D721Med (cell line): ENCODE measurements at places on chromosomes 5 and 9.

DNA sequence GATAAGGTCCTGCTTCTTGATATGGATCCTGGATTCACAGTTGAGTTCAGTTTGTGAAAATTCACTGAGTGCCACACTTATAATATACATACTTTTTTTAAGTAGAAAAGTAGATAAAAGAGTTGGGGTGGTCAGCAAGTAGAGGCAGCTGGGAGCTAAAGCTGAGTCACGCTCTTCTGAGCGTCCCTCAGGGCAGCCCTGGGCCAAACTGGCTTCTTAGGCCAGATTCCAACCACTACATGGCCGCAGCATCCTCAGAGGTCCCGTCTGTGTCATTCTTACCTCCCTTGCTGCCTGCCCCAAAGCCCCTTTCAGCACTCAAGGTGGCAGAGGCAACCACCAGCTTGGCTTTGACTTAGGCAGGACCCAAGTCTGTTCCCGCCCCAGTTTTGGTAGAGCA lies 123.3 kb upstream of the TBC1D2 start:
- peak; percentile 4 for DNase-seq

DNA sequence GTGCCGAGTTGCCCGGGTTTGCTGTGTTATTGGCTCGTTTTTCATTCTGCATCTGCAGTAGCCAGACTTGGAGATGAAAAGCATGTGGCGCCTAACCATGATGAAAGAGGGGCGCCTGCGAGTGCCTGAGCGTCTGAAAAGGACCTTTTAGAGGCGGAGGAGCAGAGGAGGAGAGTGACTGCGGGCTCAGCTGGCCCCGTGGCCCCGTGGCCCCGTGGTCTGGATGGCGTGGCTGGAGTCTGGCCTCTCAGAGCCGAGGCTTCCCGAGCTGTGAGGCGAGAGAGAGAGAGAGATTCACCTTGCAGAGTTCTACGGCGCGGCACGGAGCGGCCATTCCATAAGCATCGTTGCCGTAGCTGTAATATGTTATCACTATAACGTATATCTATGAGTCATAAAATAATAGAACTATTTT lies 55.3 kb upstream of the RNU6ATAC start:
- no peak for DNase-seq

- DNase-seq: peak; percentile 26
These were observed 53.0 kb downstream of the CDC14B start for GRCh38 chr9:96566498-96567202.

DNA sequence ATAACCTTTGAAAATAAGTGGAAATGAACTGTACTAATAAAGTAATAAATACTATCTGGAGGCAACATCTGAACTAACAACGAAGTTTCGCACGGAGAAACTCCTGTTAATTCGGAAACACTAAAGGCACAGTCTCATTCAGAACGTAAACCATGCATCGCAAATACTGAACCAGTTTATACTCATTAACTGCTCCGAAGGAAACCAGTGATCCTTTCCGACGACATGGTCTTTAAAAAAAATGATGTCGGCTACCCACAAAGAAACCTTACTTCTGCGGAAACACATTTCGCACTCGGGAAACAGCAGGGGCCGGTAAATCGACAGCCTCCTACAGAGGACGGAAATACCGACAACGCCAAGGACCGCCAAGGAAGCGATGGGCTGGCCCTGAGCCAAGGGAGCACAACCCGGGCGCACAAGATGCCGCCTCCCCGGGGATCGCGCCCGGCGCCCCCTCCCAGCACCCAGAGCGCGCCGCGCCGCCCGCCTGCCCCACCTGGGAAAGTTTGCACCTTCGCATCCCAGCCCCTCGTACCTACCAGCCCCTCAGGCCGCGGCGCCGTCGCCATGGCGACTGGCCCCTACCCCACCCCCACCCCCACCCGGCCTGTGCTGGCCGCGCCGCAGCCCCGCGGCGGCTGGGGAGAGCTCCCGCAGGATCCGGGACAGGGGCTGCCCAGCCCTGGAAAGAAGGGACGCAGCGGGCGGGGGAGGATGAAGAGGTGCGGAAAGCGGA lies 732 bp downstream of the PRKAA1 start:
- no peak for DNase-seq

GRCh38 chr5:1223278-1223670 lies 1.9 kb upstream of the SLC6A18 start:
- no peak for DNase-seq

DNA sequence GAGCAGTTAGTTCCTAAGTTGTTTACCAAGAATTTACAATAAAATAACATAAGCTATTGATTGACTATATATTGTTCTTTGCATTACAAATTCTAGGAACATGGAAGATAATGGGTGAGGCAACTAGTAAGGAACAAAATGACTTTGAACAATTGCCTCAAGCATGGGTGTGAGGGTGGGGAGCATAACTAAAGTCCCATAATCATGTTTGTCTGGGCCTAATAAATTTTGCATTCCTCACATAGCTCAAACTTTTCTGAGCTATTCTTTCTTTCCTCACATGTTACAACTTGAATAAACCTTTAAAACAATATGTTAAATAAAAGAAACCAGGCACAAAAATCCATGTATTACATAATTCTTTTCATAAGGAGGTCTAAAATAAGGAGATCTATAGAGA lies 1066.1 kb downstream of the NR2F1-AS1 start:
- no peak for DNase-seq

DNA sequence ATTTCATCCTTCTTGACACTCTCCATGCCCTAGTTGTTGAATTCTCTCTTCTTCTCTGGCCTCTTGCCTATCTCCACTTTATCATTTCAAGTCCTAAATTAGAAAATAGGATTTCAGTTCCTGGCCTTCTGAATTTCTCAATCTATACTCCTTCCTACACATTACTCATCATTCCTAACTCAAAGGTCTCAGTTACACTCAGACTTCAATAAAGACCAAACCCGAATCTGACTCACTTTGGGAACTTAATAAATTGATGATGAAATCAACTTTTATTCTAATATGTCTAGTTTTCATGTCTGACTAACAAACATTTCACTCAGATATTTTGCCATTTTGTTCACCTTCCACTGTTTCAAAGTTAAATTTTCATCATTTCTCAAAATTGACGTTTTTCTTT lies 113.6 kb upstream of the TSLP start:
- DNase-seq: no peak

DNA sequence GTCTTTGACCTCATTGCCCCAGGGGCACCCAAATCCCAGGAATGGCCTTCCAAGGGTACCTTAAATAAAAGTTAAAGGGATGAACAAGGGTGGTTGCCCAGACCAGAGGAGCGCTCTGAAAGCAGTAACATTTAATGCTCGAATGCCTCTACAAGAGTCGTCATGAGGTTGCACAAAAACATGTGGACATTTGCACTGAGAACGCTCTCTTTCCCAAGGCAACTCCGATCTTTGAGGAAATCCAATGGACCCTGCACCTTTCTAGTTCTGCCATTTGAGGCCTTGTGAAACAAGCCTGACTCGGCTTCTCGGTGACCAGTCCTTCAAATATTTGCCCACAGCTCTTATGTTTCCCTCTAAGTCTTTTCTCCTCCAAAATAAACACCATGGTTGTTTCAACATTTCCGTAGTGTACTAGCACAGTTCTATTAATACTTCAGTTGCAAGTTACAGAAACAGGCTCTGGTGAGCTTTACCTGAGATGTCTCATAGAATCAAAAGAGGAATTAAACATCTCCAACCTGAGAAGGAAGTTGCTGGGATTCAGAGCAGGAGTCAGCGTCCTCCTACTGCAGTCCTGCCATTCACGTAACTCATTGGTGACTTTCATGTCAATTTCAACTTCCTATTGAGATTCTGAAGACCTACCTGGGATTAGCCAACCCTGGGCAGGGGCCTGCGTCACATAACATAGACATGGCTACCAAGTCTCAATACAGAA lies 168.8 kb upstream of the RAI14 start:
- DNase-seq: no peak

DNA sequence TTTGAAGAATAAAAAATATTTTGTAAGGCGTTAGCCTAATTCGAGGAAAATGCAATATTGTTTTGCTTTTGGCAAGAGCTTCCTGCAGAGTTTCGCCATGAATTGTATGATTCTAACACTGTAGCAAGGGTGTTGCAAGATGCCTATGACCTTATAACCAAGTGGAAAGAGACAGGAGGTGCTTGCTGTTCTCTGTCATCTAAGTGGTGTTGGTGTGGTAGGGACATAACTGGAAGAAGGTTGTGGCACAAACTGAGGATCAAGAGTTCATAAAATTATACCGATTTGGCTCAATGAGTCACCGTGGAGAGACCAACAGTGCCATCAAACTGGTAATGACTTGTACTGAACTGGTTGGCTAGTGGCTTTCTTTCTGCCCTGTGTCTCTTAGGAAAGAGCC lies 6.3 kb downstream of the STC2 start:
- no peak for DNase-seq

- no peak for DNase-seq
These were observed 21.6 kb downstream of the SH3TC2 start for GRCh38 chr5:149041242-149041641.

- no peak for DNase-seq
These were observed 134.0 kb downstream of the KCTD16 start for GRCh38 chr5:144304688-144305087.

DNA sequence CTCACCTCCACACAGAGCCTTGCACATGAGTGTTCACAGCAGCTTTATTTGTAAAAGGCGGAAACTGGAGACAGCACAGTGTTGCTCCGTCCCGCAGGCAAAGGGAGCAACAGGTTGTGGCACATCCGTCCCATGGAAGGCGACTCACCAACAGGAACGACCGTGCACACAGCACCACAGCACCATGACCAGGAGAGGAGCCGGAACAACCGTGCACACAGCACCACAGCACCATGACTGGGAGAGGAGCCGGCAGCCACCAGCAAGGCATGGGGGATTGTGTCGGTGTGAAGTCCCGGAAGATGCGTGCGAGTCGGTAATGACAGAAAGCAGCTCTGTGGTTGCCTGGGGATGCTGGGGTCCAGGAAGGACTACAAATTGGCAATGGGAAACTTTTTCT lies 158.5 kb downstream of the C9orf50 start:
- no peak for DNase-seq

DNA sequence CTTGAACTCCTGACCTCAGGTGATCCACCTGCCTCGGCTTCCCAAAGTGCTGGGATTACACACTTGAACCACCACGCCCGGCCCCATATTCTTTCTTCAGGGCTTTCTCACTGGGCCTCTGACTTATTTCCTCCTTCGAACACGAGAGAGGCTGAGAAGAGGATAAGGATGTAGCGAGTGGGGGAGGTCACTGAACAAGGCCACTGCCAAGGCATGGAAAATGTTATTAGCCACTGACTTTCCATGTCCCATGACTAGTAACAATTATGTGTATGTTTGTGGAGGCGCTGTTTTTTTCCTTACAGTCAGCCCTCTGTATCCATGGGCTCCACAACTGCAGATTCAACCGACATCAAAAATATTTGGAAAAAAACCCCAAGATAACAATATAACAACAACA lies 12.3 kb upstream of the FCHSD1 start:
- no peak for DNase-seq

- DNase-seq: no peak
These were observed 146.3 kb upstream of the FSTL4 start for GRCh38 chr5:133758641-133759040.

DNA sequence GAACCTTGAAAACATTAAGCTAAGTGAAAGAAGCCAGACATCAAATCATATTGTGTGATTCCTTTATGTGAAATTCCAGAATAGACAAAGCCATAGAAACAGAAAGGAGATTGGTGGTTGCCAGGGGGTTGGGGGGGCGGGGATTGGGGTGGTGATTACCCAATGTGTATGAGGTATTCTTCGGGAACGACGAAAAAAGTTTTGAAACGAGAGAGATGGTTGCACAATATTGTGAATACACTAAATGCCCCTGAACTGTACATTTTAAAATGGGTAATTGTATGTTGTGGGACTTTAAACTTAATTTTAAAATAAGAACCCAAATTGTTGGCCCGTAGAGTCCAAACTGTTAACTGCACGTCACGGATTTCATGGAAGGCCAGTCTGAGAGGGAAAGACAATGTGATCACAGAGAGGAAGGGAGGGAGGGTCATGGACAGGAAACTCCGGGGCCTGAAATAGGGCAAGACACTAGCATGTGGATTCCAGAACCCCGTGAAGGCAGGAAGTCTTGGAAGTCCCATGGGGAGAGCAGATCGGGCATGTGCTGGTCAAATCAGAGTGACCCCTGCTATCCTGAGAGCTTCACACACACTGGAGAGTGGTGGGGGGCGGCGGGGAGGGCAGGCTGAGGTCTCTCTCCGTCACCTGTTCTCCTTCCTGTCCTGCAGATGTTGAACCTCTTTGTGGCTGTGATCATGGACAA lies 218.4 kb downstream of the CACNA1B start:
- DNase-seq: no peak

DNA sequence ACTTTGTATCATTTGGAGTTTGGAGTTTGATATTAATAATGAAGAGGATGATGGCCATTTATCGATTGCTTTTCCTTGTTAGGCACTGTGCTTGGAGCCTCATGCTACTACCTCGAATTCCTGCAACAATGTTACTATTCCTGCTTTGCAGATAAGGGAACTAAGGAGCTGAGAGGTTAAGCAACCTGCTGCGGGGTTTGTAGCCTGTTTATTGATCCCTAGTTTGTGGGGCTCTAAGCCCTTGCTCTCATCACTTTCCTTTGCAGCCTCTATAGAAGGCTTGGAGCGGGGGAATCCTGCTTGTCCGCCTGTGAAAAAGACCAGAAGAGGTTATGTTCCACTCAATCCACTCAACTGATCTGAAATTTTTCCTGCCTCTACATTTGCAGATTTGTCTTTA lies 15.8 kb downstream of the ARHGEF28 start:
- DNase-seq: no peak

- no peak for DNase-seq
These were observed 232.7 kb downstream of the EFNA5 start for GRCh38 chr5:107437986-107438510.

DNA sequence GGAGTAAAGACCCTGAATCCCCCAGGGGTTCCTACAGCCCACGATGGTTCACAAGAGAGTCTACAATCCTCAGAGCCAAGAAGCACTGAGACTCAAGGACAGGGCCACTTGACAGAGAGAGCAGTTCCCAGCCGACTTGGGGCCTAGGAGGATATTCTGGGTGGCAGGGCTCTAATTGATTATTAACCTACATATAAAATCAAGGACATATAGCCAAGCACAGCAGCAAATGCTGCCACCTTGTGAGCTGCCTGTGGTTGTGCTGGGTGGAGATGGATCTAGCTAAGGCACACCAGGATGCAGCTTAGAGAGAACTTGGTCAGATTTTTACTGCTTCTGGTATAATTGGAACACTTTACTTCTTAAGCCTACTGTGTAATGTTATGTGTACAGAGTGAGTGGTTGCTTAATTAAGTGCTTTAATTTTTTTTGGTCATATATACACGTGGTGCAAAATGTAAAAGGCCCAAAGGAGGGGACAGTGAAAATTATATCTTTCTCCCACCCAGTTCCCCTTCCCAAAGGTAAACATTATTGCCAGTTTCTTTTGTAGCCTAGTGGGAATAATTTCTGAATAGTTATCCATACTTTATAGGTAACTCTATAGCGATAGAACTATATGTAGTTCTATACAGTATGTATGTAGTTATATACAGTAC lies 78.8 kb downstream of the F2RL2 start:
- DNase-seq: peak; percentile 26

GRCh38 chr5:55003432-55004065 lies 18.2 kb upstream of the ESM1 start:
- DNase-seq: no peak
